ENCODE measurements at places on chromosomes 7 and 10. TPM values are rescaled to one million over a fixed set of nuclear protein-coding genes. Genes with fewer than 3 reads are reported as not detected.

DNA sequence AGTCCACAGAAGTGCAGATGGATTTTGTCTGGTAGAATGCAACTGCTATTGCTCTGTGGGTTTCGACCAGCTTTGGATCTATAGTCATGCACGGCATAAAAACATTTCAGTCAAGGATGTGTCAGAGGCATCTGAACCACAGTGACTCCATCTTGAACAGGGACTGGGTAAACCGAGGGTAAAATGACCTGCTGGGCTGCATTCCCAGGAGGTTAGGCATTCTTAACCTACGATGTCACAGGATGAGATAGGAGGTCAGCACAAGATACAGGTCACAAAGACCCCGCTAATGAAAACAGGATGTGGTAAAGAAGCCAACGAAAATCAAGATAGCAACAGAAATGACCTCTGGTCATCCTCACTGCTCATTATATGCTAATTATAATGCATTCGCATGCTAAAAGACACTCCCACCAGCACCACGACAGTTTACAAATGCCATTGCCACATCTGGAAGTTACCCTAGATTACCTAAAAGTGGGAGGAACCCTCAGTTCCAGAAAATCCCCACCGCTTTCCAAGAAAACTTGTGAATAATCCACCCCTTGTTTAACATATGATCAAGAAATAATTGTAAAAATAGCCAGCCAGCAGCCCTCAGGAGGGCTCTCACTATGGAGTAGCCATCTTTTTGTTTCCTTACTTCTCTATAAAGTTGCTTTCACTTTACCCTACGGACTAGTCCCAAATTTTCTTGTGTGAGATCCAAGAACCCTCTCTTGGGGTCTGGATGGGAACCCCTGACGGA lies 50.7 kb upstream of the CPXM2 start:
- H3K27ac ChIP-seq: no peak overlapping the region
- H3K36me3 ChIP-seq: no peaks in the 10 kb centered on the region
- H3K4me3 ChIP-seq: no peak overlapping the region
- no peaks in the 10 kb centered on the region for H3K4me1 ChIP-seq

GRCh38 chr7:25009257-25009656 lies 29.3 kb upstream of the OSBPL3 start:
- H3K36me3 ChIP-seq: no peaks in the 10 kb centered on the region
- no peaks in the 10 kb centered on the region for H3K27me3 ChIP-seq
- H3K4me3 ChIP-seq: no peak overlapping the region
- no peaks in the 10 kb centered on the region for H3K4me1 ChIP-seq

GRCh38 chr7:56105508-56105907 lies 768 bp downstream of the CHCHD2 start:
- no peaks in the 10 kb centered on the region for H3K27me3 ChIP-seq
- peak overlapping the region; percentile 92 for H3K27ac ChIP-seq
- H3K4me1 ChIP-seq: peaks cover 10% of the 10 kb centered on the region
- no peak for DNase-seq
- H3K4me3 ChIP-seq: peak overlapping the region; percentile 75

DNA sequence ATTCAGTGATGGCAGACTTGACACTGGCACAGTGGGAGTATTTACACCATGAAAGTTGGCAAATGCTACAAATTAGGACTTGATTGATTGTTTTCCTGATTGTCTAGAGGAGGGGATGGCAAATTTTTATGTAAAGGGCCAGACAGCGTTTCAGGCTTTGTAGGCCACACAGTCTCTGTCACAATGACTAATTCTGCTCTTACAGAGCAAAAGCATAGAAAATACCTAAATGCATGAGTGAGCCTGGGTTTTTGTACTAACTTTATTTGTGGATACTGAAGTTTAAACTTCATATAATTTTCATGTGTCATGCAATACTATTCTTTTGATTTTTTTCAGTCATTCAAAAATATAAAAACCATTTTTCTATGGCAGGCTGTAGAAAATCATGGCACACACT lies 9.0 kb upstream of the ARMS2 start:
- H3K36me3 ChIP-seq: no peaks in the 10 kb centered on the region
- no peaks in the 10 kb centered on the region for H3K4me1 ChIP-seq
- H3K27ac ChIP-seq: no peak overlapping the region
- H3K4me3 ChIP-seq: no peak overlapping the region
- H3K27me3 ChIP-seq: no peaks in the 10 kb centered on the region

- DNase-seq: no peak
- H3K27ac ChIP-seq: no peak overlapping the region
- H3K36me3 ChIP-seq: peaks cover 52% of the 10 kb centered on the region
- no peak overlapping the region for H3K4me3 ChIP-seq
- H3K27me3 ChIP-seq: no peaks in the 10 kb centered on the region
Observed at GRCh38 chr7:4754433-4755010, 20.9 kb upstream of the AP5Z1 start.

GRCh38 chr10:17047908-17048307 lies 81.7 kb downstream of the CUBN start:
- H3K27me3 ChIP-seq: no peaks in the 10 kb centered on the region
- H3K36me3 ChIP-seq: no peaks in the 10 kb centered on the region
- H3K27ac ChIP-seq: no peak overlapping the region
- no peak overlapping the region for H3K4me3 ChIP-seq

GRCh38 chr7:140326116-140326928 lies 72.0 kb downstream of the SLC37A3 start:
- peak overlapping the region; percentile 16 for H3K4me3 ChIP-seq
- H3K27ac ChIP-seq: peak overlapping the region; percentile 30
- no peaks in the 10 kb centered on the region for H3K27me3 ChIP-seq
- no peaks in the 10 kb centered on the region for H3K36me3 ChIP-seq
- DNase-seq: no peak

DNA sequence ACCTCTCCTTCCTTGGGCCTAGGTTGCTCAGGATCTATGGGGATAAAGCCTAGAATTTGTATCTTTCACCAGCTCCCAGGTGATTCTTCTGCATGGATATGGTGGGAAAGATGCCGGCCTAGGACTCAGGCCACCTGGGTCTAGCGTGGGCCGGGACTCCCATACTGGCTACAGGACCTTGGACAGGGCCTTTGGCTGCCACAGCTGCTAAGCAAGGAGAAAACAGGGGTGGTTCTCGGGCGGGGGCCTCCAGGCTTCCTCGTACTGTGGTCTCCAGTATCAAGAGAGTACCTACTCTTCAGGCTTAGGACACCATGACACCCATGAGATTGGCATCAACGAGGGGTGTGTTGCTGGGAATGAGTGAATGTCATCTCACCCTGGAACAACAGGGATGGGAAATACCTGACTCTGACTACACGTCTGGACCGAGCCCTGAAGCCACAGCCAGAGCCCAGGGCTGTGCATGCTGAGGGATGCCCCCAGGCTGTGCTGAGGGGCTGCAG lies 120.3 kb upstream of the ADAM12 start:
- no peak overlapping the region for H3K27ac ChIP-seq
- no peaks in the 10 kb centered on the region for H3K27me3 ChIP-seq
- no peak for DNase-seq
- H3K36me3 ChIP-seq: no peaks in the 10 kb centered on the region

DNA sequence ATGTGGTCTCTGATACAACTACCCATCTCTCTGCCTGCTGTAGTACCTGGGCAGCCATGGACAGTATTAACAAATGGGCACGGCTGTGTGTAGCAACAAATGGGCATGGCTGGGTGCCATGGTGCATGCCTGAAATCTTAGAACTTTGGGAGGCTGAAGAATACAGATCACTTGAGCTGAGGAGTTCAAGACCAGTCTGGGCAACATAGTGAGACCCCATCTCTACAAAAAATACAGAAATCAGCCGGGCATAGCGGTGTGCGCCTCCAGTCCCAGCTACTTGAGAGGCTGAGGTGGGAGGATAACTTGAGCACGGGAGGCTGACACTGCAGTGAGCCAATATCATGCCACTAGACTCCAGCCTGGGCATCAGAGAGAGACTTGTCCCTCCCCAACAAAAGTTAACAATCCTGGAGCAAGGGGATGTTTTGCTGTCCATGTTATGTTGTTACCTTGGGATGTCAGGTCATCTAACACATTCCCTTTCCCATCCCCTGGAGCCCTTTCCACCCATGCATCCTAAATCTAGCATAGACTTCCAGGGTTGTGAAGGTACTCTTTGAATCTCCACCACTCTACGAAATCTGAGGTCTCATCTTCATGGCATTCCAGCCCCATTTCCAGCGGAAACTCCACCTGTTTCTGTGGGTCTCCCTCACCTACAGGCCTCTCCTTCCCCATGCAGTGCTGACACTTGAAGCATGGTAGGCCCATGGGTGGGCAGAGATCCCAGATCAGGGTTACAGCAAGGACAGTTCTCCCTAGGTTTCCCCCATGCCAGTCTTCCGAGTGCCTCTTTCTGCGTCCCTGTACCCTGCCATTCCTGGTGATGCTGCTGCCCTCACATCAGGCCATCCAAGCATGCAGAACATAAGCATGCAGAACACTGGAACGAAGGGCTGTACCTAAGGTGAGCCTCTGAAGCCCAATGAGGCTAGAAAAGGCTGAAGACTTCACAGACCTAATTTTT lies 13.1 kb downstream of the FXYD4 start:
- H3K4me3 ChIP-seq: no peak overlapping the region
- DNase-seq: peak; percentile 3
- peaks cover 49% of the 10 kb centered on the region for H3K36me3 ChIP-seq
- no peak overlapping the region for H3K27ac ChIP-seq
- H3K4me1 ChIP-seq: no peaks in the 10 kb centered on the region

DNA sequence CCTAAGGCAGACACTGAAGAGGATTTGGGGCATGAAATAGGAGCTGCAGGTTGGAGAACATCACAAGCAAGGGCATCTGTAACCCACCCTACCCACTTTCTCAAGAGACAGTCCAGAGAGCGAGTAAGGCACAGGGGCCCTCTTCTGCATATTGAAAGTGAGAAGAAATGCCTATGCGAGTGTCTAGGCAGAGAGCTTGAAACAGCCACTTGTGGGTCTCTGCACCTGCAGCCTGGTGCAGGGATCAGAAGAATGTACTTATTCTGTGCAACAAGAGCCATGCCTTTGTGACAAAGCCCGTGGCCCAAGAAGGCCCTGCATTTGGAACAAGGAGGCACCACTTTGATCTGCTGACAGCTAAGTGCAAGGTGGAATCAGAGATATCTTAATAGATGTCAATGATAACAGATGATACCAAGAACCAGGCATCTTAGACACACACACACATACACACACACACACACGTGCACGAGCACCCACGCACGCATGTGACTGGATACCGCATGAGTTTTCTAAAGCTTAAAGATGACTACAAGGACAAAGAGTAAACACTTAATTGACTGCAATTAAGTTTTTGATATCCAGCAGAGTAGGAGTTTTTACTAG lies 89.3 kb downstream of the NPSR1 start:
- H3K36me3 ChIP-seq: no peaks in the 10 kb centered on the region
- no peak for DNase-seq
- peak overlapping the region; percentile 55 for H3K27ac ChIP-seq
- no peaks in the 10 kb centered on the region for H3K27me3 ChIP-seq
- no peak overlapping the region for H3K4me3 ChIP-seq

DNA sequence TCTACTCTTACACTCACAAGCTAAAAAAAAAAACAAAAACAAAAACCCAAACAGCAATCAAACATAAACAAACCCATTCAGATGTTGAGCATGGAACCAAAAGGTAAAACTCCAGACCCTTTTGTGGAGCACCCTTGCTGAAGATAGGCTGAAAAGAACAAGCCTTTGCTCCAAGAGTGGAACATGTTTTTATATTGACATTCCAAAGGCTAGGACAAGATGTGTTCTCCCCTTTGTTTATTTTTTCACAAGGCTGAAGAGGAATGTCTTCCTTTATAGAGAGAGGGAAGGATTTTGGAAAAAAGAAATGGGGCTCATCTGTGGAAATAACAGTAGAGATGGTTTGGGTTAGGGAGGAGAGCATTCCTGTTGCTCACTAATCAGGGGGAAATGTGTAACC lies 87.2 kb upstream of the ELMO1 start:
- H3K27me3 ChIP-seq: no peaks in the 10 kb centered on the region
- H3K36me3 ChIP-seq: no peaks in the 10 kb centered on the region
- no peaks in the 10 kb centered on the region for H3K4me1 ChIP-seq
- no peak overlapping the region for H3K4me3 ChIP-seq
- no peak overlapping the region for H3K27ac ChIP-seq
- DNase-seq: no peak

- no peaks in the 10 kb centered on the region for H3K36me3 ChIP-seq
- no peak overlapping the region for H3K4me3 ChIP-seq
- H3K4me1 ChIP-seq: no peaks in the 10 kb centered on the region
- H3K27ac ChIP-seq: no peak overlapping the region
- no peak for DNase-seq
Observed at GRCh38 chr7:26458466-26459145, 166.9 kb downstream of the SNX10 start.

DNA sequence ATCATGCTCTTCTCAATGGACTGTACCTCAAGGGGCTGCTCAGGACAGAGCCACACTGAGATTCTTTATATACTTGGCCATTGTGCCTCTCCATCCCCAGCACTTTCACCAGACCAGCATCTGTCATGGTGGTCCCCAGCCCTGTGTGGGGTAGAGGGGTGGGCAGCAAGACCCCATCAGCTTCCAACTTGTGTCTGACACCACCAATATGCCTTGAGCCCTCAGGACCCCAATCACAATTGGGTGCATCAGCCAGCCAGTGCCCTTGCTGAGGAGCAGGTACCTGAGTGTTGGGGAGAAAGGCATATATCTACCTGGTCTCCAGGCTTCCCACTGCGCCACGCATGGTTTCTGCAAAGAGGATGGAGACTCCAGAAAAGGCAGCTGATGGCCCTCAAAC lies 56.3 kb downstream of the GRID1 start:
- no peaks in the 10 kb centered on the region for H3K4me1 ChIP-seq
- no peaks in the 10 kb centered on the region for H3K27me3 ChIP-seq
- no peak overlapping the region for H3K4me3 ChIP-seq
- no peak overlapping the region for H3K27ac ChIP-seq

GRCh38 chr10:22816298-22816653 lies 101.9 kb upstream of the PIP4K2A start:
- H3K4me1 ChIP-seq: no peaks in the 10 kb centered on the region
- no peak overlapping the region for H3K4me3 ChIP-seq
- no peaks in the 10 kb centered on the region for H3K27me3 ChIP-seq
- H3K36me3 ChIP-seq: no peaks in the 10 kb centered on the region
- H3K27ac ChIP-seq: no peak overlapping the region
- DNase-seq: no peak

DNA sequence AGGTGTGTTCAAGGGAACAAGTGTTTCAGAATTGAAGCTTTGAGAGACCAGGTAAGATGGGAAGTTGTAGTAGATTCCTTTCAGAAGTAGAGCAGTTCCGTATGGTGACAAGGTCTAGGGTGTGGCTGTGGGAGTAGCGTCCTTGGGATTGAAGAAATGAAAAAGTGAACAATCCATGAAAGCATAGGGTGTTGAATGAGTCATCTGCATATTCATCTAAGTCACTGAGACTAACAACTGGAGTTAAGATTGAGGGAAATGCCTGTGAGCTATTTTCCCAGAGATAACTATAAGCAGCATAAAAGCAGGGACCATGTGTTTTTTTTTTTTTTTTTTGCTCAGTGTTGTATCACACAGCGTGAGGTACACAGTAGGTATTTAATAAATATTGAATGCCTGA lies 134.8 kb downstream of the PHTF2 start:
- no peaks in the 10 kb centered on the region for H3K4me1 ChIP-seq
- no peaks in the 10 kb centered on the region for H3K27me3 ChIP-seq
- no peaks in the 10 kb centered on the region for H3K36me3 ChIP-seq
- no peak overlapping the region for H3K27ac ChIP-seq
- H3K4me3 ChIP-seq: no peak overlapping the region
- DNase-seq: no peak

USP54 gene
- 114 TPM for total RNA-seq

ZNF117 gene
- total RNA-seq: 18.7 TPM

GJD4 gene
- total RNA-seq: not detected

SPRN gene
- not detected for total RNA-seq
